A549 treated with GW870086 at 1 μM for 4 hours (cell line): ENCODE measurements at places on chromosomes 4 and X. TPM values are rescaled to one million over a fixed set of nuclear protein-coding genes. Genes with fewer than 3 reads are reported as not detected.

PCDH11X gene
- total RNA-seq, result not detected in 5 replicates

MAGEA10 gene
- total RNA-seq, result 0.07 to 0.22 TPM in 2 of 5 replicates, not detected in the others

KLKB1 gene
- not detected in 5 replicates for total RNA-seq

DDX53 gene
- total RNA-seq, result not detected in 5 replicates
